CD4-positive, alpha-beta T cell treated with Interleukin-6 at 100 ng/mL for 8 hours (primary cell): ENCODE measurements at places on chromosomes 2 and 18.

DNA sequence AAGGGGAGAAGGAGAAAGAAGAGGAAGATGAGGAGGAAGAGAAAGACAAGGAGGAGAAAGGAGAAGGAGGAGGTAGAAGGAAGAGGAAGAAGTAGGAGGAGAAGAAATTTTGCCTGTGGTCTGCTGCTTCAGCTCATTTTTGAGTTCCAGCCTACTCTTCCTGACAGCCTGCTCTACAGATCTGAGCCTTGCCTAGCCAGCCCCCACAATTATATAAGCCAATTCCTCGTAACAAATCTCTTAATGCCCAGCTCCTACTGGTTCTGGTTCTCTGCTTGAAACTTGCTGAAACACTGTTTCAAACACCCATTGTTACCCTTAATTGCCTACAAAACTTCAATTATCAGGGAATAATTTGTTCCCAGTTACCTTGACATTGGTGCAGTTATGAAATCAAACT, 1014.2 kb upstream of the CELF4 start:
- DNase-seq = no peak

DNA sequence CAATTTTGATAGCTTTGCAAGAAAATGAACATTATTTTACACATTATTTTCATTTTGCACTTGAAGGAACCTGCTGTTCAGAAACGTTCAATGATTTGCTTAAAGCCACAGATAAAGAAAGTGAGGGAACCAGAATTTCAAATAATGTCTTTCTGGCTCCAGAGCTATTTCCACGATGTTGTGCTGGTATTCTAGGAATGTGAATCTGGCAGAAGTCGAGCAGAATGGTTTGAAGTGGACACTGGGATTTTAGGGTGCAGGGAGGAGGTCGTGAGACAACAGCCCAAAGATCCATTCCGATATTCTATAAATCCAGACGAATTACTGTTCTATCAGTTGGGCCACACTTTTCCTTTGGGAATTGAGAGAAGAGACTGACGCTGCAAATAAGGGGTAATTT, 2.2 kb downstream of the CCDC102B start:
- DNase-seq = no peak

DNA sequence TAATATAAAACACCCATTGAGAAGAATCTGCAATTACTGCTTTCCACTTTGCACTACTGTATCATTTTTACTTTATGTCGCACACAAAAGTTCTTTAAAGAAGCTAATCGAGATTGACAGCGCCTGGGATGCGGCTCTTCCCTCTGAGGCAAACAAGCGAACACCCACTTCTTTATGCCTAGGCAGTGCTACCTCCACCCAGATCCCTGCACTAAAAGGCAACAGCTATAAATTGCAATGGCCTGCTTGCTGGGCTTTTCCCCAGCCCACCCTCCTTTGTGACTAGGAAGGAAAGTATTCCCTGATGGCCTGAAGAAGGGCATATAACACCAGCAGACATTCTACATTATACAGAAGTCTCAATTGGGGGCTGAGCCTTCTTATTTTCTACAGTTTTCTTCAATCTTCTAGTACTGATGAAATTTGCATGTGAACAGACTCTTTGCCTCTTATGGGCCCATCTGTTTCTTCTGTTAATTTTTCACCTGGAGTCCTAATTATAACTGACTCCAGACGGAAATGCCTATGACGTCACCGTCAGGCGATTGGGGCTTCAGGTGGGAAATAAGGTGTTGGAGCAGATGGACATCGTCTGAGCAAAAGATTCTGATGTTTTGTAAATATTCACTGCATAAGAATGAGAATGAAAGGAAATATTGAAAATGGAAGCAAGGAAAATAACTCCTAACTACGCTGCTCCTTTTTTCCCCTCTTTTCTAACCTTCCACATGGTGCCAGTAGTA, 138.9 kb upstream of the DCC start:
- no peak for DNase-seq

- no peak for DNase-seq
These were observed 88.2 kb upstream of the LCLAT1 start for GRCh38 chr2:30358842-30359241.

- no peak for DNase-seq
These were observed 200.0 kb upstream of the SIX3 start for GRCh38 chr2:44741507-44741906.

DNA sequence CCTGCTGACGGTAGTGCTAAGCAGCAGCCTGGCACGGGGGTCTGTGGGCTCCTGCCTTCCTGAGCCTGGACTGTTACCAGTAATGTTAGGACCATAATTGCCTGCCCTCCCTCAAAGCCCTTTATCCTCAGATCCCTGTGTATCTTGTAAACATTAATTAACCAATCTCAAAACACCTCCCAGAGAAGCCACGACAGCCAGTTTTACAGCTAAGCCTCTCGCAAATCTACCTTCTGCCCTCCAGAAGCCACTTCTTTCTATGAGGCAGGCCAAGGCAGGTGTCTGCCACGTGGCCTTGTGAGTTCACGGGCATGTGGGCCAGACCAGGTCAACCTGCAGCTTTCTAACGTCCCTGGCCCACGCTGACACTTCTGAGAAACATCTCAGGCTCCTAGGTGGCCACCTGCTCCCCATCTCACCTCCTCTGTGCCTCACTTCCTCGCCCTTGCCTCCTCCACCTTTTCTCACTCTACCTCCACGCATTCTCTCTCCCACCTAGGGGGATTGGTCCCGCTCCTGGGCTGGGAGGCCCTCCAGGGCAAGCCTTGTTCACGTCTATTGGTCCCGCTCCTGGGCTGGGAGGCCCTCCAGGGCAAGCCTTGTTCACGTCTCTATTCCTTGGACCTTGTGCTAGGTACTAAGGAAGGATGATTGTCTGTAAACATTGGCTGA, 64.3 kb downstream of the EDAR start:
- no peak for DNase-seq

DNA sequence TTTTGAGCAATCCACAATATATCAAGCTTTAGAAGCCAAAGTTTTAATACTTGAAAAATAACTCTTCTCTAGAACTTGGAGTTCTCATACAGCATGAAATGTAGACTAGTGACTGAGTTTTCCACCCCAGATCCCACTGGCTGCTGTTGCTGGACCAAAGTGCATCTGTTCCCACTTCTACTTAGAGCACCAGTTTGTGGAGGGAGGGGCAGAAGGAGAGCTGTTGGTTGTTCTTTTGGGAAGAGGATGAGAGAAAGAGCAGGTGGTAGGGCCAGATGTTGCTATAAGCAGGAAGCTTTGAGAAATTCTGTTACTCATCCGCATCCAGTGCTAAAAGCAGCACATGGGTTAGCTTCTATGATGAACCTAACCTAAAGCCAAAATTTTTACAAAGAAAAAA, 59.0 kb downstream of the MBD2 start:
- no peak for DNase-seq

- no peak for DNase-seq
These were observed 970.6 kb upstream of the ACVR2A start for GRCh38 chr2:146874260-146874658.

GRCh38 chr2:172370821-172371455, 56.4 kb upstream of the ITGA6 start:
- no peak for DNase-seq
